ELF-1 (cell line): ENCODE measurements at places on chromosomes 2 and 18.

DNA sequence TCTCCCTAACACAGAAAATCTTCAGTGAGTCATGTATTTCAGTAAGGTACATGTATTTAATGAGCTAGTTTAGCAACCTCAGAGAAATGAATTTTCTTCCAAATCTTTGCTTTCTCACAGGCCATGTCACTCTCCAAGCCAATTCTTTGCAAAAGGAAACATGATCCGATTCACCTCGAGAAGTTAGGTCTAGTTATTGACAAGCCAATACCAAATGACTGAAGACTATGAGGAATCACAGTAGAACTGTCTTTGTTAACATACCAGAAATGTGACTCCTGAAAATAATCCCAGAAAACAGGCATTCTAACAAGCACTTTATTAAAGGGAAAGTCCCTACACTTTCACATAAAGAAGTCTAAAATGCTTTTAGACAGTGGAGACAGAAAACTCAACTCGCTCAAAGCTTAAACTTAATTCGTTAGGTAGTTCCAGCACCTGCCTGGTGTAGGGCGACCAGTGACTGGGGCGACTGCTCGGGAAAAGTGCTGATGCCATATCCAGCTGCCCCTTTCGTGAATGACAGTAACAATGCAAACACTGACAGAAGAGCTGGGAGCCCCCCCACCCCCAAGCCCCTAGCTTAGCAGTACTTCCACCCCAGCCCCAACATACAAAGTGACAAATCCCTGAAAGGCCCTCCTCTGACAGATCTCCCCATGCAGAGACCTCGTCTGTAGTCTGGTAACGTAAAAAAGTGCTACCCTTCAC is 1.8 kb downstream of the MEMO1 start:
- DNase-seq, result peak; percentile 15

DNA sequence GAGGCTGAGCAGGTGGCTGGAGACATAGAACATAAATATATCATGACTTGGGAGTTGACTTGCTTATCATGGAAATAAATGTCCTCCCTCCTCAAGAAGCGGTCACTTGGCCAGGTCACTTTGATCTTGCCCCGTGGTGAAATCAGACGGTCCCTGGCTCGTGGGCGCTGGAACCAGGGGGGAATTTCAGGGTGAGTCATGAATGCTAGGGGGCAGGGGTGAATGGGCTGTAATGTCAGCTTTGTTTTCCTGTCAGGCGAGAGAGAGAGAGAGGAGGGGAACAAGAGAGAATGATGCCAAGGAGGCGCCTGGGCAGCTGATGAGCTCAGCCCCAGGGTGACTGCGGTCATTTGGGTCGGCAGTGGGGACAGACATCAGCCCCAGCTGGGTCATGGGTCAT is 47.7 kb downstream of the RRM2 start:
- DNase-seq, result no peak

DNA sequence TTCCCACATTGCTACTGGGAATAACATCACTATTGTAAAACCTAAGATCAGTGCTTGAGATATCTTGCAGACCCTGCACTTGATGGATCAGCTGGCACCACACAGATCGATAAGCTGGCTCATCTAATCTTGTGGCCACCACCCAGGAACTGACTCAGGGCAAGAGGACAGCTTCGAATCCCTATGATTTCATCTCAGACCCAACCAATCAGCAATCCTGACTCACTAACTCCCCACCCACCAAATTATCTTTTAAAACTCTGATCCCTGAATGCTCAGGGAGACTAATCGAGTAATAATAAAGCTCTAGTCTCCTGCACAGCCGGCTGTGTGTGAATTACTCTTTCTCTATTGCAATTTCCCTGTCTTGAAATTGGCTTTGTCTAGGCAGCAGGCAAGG is 11.3 kb upstream of the TEX44 start:
- no peak for DNase-seq

DNA sequence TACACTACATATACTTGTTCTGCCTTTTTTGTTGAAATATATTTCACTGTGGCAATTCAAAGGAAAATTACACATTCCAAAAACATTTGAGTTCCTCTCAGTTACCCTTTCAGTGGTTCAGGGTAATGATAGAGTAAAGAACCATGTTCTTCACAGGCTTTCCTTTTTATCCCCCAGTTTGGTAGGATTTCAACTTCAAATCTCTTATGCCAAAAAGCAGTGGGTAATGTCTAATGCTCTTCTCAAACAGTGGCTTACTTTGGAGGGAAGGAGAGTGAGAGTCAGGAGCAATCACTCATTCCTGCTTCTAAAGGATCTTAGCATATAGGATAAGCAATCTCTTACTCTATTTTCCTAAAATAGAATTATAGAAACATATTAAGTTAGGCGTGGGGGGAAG is 290.6 kb downstream of the ZEB2 start:
- no peak for DNase-seq

GRCh38 chr18:26479681-26480079 is 68.7 kb downstream of the KCTD1 start:
- DNase-seq, result no peak

GRCh38 chr2:60359569-60359968 is 193.9 kb downstream of the BCL11A start:
- DNase-seq, result no peak

- no peak for DNase-seq
Measured at GRCh38 chr2:30444273-30444672, 2.8 kb upstream of the LCLAT1 start.
